ENCODE measurements at places on chromosomes 7 and 10.

GRCh38 chr10:409408-410040 is 274.3 kb downstream of the ZMYND11 start:
- DNase-seq: no peak

DNA sequence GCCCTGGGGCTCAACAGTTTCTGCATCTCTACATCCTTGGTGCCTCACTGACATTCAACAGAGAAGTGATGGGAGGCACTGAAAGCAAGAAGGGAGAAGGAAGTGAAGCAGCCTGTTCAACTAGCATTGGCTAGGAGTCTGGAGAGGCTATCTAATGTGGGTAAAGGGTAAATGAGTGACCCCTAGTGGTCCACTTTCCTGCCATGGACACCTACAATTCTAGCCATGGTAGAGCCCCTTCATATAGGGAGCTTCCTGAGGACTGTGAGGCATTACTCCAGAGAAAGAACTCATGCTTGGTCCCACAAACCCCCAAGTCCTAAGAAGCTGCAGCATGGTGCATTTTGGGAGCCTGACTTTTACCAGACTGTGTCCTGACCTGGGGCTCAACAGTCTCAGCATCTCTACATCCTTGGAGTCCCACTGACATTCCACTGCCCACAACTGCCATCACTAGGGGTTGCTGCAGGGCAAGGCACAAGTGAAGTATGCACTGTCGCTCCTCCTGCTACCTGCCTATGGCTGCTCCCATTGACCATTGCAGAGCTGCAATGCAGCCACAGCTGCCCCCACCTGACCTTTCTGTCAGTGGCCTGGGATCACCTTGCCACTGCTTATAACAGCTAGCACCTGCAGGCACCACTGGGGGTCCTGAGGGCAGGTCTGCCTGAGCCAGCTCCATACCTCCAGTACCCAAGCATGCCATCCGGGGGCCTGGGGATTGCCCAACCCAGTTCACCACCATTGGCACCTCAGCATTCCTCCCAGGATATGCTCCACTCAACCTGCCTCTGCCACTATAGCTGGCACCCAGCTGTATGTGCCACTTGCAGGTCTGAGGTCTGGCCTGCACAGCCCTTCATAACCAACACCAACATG is 44.1 kb upstream of the CDK6 start:
- DNase-seq: no peak

- DNase-seq: no peak
These were observed 55.5 kb upstream of the NCF1 start for GRCh38 chr7:74718336-74718735.

DNA sequence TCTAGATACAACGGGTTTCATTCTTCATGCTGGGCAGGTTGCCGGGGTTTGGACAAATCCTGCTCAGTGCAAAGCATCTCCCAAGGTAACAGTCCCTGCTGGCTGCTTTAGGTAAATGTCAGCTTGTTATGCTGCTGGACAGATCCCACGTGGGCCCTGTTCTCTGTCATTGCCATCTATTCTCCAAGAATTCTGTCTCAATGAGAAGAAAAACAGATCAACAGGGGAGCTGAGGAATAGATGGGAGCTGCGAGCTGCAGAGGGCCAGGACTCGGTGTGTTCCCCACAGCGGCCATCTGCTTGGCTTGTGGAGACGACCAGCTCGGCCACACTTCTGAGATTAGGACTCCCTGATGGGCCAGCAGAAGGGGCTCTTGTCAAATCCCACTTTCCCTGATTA is 235.2 kb downstream of the DPP6 start:
- no peak for DNase-seq

DNA sequence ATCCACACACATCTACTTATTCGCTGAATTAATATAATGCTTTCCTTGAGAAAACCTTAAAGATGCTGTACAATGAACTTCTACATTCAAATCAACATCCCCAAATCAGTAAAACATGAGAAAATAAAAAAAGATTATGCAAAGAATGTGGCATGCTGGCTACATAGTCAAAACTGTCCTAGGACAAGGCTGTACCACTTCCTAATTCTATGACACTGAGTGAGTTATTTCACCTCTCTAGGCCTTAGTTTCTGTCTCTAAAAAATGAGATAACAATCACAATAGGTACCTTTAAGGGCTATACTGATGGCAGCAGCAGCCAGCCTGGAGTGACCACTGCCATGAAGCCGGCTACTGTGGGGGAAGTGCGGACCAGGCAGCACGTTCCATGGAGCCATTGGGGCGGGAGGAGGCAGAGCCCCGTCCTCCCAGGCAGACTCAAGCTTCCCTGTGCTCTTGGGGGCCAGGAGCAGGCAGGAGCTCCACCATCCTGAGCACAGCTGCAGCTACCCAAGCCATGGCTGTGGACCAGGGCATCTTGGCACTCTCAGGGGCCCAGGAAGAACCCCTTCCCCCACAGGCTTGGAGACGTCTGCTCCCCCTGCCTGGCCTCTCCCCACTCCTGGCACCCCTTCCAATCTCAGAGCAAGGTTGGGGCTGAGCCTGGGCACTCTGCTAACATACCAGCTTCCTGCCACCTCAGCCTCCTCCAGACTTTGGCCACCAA is 110.2 kb downstream of the ELAPOR2 start:
- DNase-seq: no peak

GRCh38 chr7:39042670-39043069 is 65.0 kb downstream of the POU6F2 start:
- DNase-seq: no peak

DNA sequence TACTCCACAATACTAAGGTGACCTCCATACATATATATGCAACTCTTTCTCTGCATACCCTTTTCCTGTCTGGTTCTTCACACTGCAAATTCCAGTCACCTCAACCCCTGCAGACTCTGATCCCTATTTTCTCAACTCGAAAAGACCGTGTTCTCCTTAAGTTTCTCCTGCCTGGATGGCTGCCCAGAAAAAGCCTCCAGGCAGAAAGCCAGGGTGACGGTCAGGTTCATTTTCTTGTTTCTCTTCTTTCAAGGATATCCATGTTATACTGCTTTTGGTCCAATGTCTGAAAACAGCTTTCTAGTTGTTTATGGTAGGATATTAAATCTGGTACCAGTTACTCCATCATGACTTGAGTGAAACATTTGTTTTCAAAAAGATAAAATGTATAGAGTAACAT is 267.8 kb upstream of the MYO3A start:
- DNase-seq: no peak

GRCh38 chr10:124497196-124497881 is 35.7 kb downstream of the LHPP start:
- DNase-seq: no peak

GRCh38 chr10:77899080-77899477 is 27.5 kb downstream of the DLG5 start:
- DNase-seq: peak; percentile 82

- DNase-seq: no peak
These were observed 14.0 kb downstream of the SCRN1 start for GRCh38 chr7:29975561-29975960.

GRCh38 chr7:13017881-13018280 is 330.4 kb downstream of the ARL4A start:
- DNase-seq: no peak

DNA sequence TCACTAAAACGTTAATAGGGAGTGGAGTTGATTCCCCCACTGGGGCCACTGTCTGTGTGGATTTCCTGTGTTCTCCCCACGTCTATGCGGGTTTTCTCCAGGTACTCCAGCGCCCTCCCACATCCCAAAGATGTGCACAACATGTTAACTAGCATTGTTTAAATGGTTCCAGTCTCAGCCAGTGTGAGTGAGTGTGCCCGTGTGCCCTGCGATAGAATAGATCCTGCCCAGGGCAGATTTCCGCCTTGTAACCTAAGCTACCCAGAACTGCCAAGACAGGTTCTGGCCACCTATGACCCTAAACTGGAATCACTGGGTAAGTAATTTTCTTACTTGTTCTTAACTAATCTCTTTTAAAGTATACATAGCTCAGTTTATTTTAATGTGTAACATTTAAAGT is 58.5 kb downstream of the CCDC6 start:
- no peak for DNase-seq

- no peak for DNase-seq
These were observed 493.8 kb downstream of the ARL4A start for GRCh38 chr7:13181216-13181615.

- no peak for DNase-seq
These were observed 43.6 kb downstream of the CTBP2 start for GRCh38 chr10:125116652-125117310.

DNA sequence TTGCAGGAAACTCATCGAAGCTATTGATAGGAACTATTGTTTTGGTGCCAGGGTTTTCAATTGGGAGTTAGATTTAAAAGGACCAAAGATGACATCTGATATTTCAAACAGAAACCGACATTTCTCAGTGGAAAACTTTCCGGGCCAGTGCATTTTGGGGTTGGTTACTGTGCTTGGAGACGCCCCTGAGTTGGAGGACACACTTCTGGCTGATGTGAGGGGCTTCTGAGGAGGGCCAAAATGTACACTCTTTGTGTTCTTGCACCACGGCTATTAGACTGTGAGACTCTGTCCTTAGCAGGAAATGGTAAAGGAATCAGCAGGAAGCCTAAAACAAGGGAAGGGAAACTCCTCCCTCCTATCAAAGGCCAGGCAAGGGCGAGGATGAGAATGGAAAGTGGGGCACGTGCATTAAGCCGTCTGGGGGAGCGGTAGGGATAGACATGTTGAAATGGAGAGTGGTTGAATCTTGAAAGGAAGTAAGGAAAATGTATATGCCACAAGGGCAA is 1.8 kb upstream of the SRGN start:
- no peak for DNase-seq
